SK-MEL-5 (cell line): ENCODE measurements at places on chromosomes 13 and 19. TPM values are rescaled to one million over a fixed set of nuclear protein-coding genes. Genes with fewer than 3 reads are reported as not detected.

The PLIN4 gene
- 0.05 TPM in 2 replicates for total RNA-seq

The UNC13A gene
- total RNA-seq = 0.26 and 0.61 TPM in 2 replicates

The IGLON5 gene
- total RNA-seq = 0.11 TPM in 1 of 2 replicates, not detected in the other

The TDRD12 gene
- not detected in 2 replicates for total RNA-seq

The SGCG gene
- not detected in 2 replicates for total RNA-seq

The GGN gene
- total RNA-seq = not detected in 2 replicates

The LPAR2 gene
- total RNA-seq = 2.5 and 3.0 TPM in 2 replicates

The NCAN gene
- total RNA-seq = not detected in 2 replicates

The ZFP28 gene
- total RNA-seq = 2.7 and 2.8 TPM in 2 replicates

The PLVAP gene
- total RNA-seq = not detected in 2 replicates

The LILRA1 gene
- not detected in 2 replicates for total RNA-seq

The TIMM13 gene
- 48.9 and 52.3 TPM in 2 replicates for total RNA-seq

The ITGBL1 gene
- total RNA-seq = 0.34 and 0.59 TPM in 2 replicates

The C1QTNF9 gene
- total RNA-seq = not detected in 2 replicates

The SRRM5 gene
- total RNA-seq = not detected in 2 replicates

The LRRC8E gene
- total RNA-seq = 0.08 TPM in 1 of 2 replicates, not detected in the other

The DNAAF3 gene
- total RNA-seq = 2.8 and 3.2 TPM in 2 replicates

The OVOL3 gene
- not detected in 2 replicates for total RNA-seq

The CARM1 gene
- 18.4 and 18.6 TPM in 2 replicates for total RNA-seq

The IL4I1 gene
- total RNA-seq = 0.13 TPM in 1 of 2 replicates, not detected in the other

The CYP2F1 gene
- not detected in 2 replicates for total RNA-seq

The TMIGD2 gene
- not detected in 2 replicates for total RNA-seq

The AZU1 gene
- not detected in 2 replicates for total RNA-seq

The TNFSF13B gene
- 2.4 and 5.8 TPM in 2 replicates for total RNA-seq

The CAMSAP3 gene
- total RNA-seq = 0.24 and 0.48 TPM in 2 replicates

The C19orf81 gene
- 2.7 and 4.3 TPM in 2 replicates for total RNA-seq

The FPR3 gene
- total RNA-seq = not detected in 2 replicates

The CEACAM4 gene
- total RNA-seq = not detected in 2 replicates

The TFDP1 gene
- total RNA-seq = 41.4 and 45.6 TPM in 2 replicates

The THSD8 gene
- total RNA-seq = 4.7 TPM in 1 of 2 replicates, not detected in the other

The TNNT1 gene
- total RNA-seq = 53.1 and 53.4 TPM in 2 replicates

The PNMA8C gene
- total RNA-seq = 0.03 TPM in 1 of 2 replicates, not detected in the other

The C19orf67 gene
- not detected in 2 replicates for total RNA-seq

The LINGO3 gene
- 0.08 TPM in 1 of 2 replicates, not detected in the other for total RNA-seq

The XRCC1 gene
- total RNA-seq = 12.2 and 13.2 TPM in 2 replicates

The PRX gene
- total RNA-seq = 0.95 and 1.1 TPM in 2 replicates

The SERP2 gene
- total RNA-seq = not detected in 2 replicates

The LRRC63 gene
- 0.82 and 1.1 TPM in 2 replicates for total RNA-seq

The CD70 gene
- total RNA-seq = not detected in 2 replicates

The EPS8L1 gene
- total RNA-seq = 8.1 and 8.7 TPM in 2 replicates

The SULT2A1 gene
- total RNA-seq = 0.16 and 0.21 TPM in 2 replicates

The CFD gene
- total RNA-seq = 1.4 and 4.3 TPM in 2 replicates

The BABAM1 gene
- total RNA-seq = 61.0 and 66.6 TPM in 2 replicates

The PSG1 gene
- total RNA-seq = not detected in 2 replicates

The TYROBP gene
- not detected in 2 replicates for total RNA-seq

The ZNF682 gene
- not detected in 2 replicates for total RNA-seq

The LIM2 gene
- not detected in 2 replicates for total RNA-seq

The ANKLE1 gene
- total RNA-seq = 1.3 TPM in 2 replicates

The IFNL1 gene
- total RNA-seq = not detected in 2 replicates
